ENCODE measurements at places on chromosomes 4 and X.
A peak's percentile ranks its signal among the peaks of the same experiment; 100 is the strongest.

- no peak for DNase-seq
Observed at GRCh38 chrX:123108513-123109427, 75.3 kb upstream of the GRIA3 start.

DNA sequence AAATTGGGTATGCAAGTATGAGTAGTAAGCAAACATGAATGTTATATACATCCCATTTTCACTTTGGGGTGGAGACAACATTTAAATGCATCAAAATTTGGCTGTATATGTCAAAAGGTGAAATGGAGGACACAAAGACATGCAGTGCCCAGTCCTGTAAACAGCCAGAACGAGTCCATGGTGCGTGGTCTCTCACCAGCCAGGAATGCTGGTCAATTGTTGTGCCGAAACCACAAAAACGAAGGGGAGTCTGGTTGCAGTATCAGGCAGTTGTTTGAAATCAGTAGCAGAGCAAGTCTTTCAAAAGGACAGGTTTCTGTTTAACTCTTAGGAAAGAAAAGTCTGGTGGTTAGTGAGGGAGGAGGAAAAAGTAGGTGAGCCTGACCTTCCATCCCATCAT is 22.3 kb upstream of the RNF150 start:
- DNase-seq: no peak

GRCh38 chr4:82282875-82283274 is 90.9 kb downstream of the HNRNPD start:
- DNase-seq: no peak

DNA sequence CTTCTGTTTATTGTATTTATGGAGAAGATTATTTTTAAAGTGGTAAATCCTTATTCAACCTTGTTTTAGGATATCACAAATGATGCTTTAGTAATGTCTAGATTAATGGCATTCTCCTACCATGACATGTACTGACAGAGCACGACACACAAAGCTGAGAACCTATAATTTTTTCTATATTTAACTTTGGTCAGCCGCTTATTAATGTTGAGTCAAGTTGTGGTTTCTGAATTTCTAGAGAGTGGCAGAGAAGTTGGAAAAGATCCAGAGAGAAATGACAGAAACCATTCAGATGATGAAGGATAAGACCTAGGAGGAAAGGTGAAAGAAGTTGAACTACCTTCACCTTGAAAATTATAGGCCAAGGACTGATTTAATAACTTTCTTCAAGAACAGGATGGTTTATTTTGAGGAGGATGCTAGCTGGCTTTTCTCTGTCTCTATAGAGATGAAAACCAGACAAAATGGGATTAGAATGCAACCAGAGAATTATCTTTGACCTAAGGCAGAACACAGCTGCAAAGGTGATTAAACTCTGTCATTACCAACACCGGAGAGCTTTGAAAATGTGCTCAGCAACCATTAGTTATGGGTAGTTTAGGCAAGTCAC is 62.6 kb upstream of the TSPAN5 start:
- DNase-seq: no peak

- no peak for DNase-seq
Observed at GRCh38 chr4:127410201-127410600, 222.6 kb upstream of the INTU start.

- no peak for DNase-seq
Observed at GRCh38 chr4:2647403-2648158, 108.6 kb downstream of the TNIP2 start.

DNA sequence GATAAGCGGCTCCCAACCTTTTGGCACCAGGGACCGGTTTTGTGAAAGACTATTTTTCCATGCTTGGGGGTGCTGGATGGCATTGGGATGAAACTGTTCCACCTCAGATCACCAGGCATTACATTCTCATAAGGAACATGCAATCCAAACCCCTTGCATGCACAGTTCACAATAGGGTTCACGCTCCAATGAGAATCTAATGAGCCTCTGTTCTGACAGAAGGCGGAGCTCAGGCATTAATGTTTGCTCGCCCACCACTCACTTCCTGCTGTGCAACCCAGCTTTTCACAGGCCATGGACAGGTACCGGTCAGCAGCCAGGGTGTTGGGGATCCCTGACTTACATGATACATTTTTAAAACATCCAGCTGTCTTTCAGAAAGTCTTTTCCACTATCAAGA is 187.3 kb downstream of the SLC39A8 start:
- DNase-seq: no peak

DNA sequence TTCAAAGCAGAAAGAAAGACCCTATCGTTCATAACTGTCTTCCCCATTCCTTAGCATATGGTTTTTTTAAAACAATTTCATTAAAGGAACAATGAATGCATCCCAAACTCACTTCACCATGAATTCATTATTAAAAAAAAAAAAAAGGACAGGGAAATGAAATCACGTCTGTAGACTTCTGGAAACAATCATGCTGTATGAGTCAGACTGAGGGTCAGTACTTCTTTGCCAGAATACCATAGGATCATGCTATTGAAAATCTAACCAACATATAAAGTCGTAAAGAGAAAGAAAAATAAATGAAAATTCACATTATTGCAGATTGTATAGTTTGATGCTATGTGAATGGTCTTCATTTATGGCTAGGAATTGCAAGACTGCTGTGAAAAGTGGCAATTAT is 144.4 kb downstream of the PCDH18 start:
- DNase-seq: no peak

GRCh38 chr4:40283968-40284367 is 51.2 kb upstream of the CHRNA9 start:
- peak; percentile 59 for DNase-seq

- DNase-seq: no peak
Observed at GRCh38 chr4:126564283-126564854, 1068.4 kb upstream of the INTU start.

DNA sequence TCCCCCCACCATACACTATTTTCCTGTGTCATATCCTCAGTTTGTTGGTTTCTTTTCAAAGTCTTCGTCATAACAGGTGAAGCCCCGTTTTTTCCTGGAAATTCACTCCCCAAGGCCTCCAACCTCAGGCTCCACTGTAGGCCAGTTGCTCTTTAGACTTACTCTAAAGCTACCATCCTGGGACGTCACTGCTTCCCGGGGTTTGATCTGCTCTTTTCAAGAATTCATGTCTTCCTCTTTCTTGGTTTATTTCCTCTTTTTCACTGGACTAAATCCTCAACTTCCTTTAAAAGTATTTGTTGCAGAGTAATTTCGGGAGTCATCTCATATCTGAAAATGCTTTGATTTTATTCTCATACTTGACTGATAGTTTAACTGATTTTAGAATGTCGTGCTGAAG is 6.5 kb upstream of the SERTM2 start:
- DNase-seq: no peak

- DNase-seq: no peak
Observed at GRCh38 chr4:149700272-149700671, 115.4 kb downstream of the IQCM start.

DNA sequence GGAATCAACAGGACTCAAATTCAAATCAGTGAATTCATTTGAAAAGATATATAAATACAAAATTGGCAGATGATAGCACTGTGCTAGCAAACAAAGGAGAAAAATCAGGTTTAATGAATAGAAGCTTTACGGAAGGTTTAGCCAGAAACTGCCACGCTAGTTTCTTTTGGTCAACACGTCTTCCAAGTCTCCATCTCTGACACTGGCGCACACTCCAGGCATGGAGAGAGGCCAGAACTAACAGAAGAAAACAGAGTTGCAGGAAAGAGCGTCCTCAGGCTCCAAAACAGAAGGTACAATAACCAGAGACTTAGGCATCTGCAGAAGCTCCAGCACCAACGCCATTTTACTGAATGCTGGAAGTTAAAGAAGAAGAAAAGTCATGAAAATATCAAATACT is 497.3 kb upstream of the FRG1 start:
- no peak for DNase-seq

DNA sequence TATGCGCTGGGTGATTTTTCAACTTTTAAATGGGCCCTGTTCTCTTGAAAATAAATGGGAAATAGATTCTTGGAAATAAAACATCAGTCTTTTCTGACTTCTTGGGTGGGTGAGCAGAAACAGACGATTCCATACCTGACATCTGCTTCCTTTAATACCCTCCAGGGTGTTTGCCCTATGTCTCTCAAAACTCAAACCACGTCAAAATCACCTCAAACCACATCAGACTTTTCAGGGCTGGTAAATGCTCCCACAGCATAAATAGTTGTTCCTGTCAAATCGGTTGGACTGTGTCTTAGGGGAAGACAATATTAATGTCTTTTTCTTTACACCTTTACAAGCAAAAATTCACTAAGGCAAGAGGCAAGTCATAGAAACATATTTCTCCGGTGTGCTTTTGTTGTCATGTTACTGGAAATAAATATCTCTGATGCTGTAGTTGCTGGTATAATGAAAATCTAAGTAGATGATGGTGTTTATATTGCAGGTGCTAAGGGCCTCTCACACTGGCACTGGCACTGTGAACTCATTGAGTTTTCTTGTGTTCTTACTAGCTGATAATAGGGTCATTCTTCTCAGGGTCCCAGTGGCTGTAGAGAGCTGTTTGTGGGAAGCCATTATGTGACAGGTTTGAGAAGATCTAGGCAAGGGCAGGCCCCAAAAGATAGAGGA is 380.4 kb downstream of the RAPGEF2 start:
- DNase-seq: no peak

- no peak for DNase-seq
Observed at GRCh38 chr4:52032005-52032404, 6.1 kb downstream of the SGCB start.
